Upper lobe of right lung (tissue), 1 donor: ENCODE measurements at places on chromosomes 6 and 20.

DNA sequence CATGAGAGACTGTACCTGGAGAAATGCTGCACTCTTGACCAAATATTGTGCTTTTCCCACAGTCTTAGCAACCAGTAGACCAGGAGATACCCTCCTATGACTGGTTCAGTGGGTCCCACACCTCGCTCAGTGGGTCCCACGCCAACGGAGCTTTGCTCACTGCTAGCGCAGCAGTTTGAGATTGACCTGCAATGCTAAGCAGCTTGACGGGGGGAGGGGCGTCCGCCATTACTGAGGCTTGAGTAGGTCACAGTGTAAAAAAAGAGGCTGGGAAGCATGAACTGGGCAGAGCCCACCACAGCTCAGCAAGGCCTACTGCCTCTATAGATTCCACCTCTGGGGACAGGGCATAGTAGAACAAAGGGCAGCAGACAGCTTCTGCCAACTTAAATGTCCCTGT lies 49.0 kb upstream of the HIVEP2 start:
- DNase-seq = no peak

DNA sequence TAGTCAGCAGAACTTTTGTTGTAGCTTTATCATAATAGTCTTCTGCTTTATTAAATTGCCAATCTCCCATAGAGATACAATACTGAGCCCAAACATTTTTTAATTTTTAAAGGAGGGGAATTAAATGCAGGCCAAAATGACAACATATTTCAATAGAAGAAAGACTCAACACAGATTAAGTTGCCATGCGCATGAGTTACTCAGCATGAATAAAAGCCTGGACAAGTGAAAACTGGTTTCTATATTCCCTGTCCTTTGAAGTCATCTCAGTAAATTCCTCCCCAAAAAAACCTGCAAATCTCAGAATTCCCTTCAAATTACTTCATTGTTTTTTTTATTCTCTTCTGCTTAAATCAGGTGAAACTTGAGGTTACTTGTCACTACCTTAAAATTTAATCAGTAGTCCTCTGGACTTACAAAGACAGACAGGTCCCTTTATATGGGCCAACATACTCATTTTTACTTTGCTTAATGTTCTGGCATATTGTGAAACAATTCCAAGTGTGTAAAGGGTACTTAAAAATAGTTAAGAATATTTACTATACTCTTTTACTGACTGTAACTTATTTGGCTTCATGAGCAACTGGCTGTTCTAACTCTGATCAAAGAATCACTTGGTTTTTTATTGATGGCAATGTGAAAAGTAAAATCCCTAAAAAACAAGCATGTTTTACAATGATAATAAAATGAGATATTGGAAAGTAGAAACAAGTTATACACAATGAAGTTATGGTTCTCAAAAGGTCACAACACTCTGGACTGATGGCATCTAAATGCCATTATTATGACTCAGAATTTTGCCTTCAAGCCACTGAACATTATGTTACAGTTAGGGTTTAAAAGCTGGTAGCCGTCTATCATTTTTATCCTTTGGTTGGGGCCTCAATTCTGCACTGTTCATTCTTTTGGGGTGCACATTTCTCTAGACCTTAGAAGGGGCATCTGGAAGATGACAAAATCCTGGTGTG lies 49.9 kb upstream of the COL21A1 start:
- no peak for DNase-seq

DNA sequence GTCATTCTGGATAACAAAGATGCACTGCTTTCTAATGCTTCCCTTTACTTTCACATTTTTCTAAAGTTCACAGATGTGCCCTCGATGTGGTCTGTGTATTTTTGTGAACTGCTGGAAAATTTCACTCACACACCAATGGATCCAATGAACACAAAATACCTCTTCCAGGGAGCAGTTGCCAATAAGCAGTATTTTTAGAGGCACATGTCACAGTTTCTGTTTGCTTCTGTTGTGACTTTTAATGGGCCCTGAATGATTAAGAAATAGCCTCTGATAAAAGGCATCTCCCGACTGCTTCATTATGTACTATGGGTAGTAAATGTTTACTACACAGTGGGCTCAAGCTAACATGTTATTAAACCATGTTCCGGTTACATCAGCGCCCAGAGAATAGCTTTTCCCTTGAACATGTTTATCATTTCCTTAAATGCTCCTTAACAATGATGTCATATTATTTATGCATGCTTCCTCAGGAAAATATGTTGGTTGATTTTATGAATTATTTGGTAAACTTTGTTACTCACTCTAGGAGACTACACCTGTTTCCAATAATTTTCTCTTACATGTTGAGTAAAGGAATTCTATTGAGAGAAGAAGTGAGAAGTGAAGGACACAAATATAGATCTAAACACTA lies 188.0 kb downstream of the KCNQ5 start:
- no peak for DNase-seq

DNA sequence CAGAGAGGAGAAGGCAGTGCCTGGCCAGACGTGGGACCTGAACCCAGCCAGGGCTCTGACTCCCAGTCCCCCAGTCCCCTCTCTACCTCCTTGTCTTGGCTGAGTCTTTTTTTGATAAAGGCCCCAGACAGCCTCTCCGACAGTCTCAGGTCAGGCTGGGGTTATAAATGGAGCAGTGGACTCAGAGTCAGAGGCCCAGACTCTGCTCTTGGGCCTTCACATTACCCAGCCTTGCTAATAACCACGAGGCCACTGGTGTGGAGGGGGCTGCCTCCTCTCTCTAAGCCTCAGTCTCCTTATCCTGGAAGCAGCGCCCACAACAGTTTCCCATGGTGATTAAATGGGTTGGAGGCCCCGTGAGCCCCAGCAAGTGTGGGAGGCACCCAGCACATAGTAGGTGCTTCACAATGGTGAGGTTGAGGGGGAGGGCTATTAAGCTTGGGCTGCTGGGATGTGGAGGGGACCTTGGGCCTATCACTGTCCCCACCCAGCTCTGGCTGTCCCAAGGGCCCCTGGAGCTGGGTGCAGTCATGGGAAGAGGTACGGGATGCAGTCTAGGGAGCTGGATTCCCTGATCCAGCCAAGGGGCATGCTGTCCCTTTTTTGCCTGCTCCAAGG lies 35.7 kb downstream of the TGM2 start:
- DNase-seq = peak; percentile 40

DNA sequence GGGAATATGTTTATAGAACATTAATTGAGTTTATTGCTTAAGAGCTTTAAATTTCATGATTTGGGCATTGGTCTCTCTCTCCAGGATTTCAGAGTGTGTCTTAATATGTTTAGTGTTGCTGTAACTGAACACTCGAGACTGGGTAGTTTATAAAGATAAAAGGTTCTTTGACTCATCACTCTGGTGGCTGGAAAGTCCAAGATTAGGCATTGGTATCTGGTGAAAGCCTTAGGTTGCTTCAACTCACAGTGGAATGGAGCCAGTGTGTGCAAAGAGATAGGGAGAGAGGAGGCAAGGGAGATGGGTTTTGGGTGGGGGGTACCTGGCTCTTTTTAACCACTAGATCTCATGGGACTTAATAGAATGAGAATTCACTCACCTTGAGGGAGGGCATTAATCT lies 35.6 kb upstream of the DTNBP1 start:
- DNase-seq = no peak

GRCh38 chr20:38692436-38693411 lies 31.6 kb upstream of the SLC32A1 start:
- DNase-seq = no peak

GRCh38 chr6:53335224-53335994 lies 13.3 kb downstream of the ELOVL5 start:
- no peak for DNase-seq

- DNase-seq = no peak
Measured at GRCh38 chr6:137290601-137291261, 71.5 kb upstream of the IFNGR1 start.

- DNase-seq = no peak
Measured at GRCh38 chr6:157455731-157456523, 74.9 kb downstream of the ZDHHC14 start.

DNA sequence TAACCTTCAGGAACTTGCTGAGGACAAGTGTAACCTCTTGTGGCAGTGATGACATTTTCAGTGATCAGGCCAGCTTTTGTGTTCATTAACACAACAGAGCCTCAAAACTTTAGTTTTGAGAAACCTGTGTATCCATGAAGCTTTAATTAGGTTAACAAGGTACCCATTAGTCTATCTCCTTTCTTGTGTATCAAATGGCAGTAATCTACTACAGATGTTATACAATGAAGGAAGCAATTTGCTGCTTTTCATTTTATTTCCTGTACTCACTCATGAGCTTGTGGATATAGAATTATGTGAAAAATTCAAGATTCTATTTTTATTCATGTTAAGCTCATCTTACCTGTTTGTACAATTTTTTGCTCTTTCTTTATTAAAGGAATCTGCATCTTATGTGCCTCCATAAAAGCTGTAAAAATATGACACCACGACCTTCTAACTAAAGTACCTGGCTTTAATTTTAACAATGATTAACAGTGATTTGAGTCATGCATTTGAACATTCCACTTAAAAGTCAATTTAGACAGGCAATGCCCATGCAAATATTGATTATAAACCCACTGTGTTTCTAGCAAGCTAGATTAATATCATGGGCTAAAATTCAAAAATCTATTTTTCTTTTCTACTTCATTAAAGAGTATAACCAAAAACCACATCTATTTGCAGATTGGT lies 897.3 kb downstream of the KIF16B start:
- no peak for DNase-seq

DNA sequence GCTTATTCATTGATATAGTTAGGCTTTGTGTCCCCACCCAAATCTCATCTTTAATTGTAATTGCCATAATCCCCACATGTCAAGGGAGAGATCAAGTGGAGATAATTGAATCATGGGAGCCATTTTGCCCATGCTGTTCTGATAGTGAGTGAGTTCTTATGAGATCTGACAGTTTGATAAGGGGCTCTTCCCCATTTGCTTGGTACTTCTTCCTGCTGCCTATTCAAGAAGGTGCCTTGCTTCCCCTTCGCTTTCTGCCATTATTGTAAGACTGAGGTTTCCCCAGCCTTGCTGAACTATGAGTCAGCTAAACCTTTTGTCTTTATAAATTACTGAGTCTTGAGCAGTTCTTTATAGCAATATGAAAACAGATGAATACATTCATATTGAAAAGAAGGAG lies 45.6 kb downstream of the CENPW start:
- DNase-seq = no peak

DNA sequence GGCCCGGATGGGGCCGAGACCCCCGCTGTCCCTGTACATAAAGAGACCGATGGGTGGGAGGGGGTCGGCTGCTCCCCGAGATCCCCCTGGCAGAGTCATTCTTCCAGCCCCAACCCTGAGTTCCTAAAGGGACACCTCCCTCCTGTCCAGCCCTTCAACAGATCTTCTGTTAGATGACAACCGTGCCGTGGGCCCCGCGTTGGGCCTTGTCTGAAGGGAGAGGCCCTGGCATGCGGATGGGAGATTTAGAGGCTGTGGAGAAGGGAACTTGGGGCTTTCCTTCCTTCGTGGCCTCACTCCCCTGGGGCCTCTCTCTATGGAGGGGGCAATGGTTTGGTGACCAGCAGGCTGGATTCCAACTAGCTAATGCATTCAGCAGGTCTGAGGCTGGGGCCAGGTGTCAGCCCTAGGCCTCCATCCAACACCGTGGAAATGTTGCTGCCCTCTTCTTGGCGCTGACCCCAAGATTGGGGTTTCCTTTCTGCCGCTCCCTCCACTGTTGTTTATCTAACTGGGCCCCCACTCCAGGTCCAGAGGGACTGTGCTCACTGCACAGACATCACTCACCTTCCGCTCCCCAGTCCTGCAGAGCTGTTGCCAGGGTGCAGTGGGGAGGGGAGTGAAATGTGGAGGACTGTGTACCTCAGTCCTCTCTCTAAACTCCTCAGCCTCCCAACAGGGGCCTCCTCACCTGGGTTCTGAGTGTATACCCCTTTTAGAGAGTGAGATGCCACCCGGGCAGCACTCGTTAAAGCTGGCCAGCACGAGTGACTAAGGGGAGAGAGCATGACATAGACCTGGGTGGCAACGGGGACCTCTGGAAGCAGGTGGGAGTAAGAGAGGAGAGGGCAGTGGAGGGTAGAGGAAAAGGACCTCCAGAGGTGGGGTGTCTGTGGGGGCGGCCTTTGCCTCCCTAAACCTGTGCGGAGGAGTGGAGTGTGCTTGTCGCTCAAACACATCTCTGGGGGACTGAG lies 6.7 kb downstream of the TMEM151B start:
- no peak for DNase-seq

GRCh38 chr6:152572338-152573088 lies 64.6 kb downstream of the SYNE1 start:
- DNase-seq = no peak

- peak; percentile 79 for DNase-seq
Measured at GRCh38 chr20:652615-653109, 338 bp downstream of the SRXN1 start.

DNA sequence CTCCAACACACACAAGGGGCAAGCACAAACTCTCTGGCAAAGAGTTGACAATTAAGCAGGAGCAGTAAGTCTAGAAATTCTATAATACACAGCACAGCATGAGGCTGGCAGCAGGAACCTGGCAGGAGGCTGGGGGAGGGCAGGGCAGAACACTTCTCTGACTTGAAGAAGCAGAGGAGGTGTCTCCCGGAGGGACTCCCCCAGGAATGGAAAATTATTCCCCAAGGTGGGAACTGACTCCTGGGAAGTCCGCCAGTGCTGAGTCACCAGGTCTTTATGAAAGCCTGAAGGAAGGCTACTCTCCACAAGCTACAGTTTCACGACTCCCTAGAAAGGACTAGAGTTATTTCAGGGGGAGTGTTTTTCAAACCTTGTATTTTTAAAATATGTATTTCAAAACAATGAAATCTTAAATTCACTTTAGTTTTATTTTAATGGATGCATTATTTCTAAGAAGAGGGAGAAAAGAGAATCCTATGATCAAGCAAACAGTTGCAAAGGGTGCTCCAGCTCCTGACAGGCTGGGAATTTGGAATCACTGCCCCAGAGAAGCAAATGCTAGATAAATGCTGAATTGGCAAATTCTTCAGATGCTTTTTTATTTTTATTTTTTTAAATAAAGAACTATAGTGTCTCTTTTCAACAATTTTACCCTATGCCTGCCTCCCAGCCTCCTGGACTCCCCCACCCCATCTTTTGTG lies 192.8 kb downstream of the LY86 start:
- no peak for DNase-seq

DNA sequence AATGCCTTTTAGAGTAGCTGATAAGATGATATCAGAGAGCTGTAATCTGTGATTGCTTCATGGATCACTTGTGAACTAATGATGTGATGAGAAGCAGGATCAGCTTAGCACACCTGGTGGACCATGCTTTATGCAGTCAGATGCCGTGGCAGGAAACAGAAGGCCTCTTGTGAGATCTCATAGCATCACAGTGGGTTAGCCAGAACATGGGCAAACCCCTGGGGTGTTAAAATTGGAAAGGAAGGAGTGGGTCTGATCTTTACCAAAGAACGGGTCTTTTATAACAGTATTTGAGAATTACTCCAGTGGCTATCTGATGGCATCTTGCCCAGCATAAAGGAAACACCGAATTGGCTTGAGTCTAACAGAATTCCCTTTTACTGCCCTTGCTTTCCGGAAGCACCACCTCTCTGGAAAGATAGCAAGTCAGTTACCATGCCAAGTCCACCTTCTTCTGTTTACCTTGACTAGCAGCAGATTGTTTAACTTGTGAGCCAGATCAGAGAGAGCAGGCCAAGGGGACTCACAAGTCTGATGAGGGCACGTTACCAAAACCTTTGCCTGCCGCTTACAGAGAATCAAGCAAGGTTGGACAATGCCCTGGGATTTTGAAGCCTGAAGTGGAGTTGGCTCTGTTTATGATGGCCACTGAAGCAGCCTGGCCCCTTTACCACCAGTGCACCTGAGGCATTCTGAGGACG lies 20.9 kb upstream of the SRF start:
- no peak for DNase-seq

GRCh38 chr6:141634269-141634668 lies 498.5 kb upstream of the GJE1 start:
- no peak for DNase-seq
